Anterior cingulate cortex (tissue), 58 donors: ENCODE measurements at places on chromosomes 12 and 14.

DNA sequence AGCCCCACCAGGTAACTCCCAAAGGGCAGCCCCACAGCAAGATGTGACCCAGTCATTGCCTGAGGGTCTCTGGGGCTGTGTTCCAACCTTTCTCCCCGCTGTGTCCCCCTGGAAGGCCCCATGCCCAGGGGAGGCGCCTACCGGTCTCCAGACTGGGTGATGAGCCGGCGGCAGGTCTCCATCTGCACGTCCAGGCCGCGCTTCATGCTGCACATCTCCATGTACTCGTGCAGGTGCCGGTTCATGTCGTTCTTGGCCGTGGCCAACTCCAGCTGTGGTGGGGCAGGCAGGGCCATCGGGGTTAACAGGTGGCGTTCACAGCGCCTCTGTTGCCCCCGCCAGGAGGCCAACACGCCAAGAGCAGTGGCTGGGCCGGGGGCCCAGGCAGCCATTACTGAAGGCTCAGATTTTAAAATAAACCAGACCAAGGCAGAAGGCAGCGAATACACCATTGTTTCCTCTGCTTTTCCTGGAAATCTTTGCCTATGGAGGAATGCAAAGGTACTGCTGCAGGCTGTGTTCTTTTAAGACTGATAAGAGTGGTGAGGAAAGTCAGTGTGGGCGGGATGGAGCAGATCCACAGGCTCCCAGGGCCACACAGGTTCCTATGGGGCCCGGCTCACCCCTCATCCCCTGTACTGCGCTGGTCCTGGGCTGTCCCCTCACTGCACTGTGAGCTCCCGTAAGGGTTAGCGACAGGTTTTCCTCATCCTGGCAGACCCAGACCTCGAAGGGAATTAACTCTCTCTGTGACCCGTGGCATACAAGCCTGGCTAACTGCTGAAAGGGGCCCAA, 7.3 kb downstream of the GAPDH start:
- DNase-seq: no peak

DNA sequence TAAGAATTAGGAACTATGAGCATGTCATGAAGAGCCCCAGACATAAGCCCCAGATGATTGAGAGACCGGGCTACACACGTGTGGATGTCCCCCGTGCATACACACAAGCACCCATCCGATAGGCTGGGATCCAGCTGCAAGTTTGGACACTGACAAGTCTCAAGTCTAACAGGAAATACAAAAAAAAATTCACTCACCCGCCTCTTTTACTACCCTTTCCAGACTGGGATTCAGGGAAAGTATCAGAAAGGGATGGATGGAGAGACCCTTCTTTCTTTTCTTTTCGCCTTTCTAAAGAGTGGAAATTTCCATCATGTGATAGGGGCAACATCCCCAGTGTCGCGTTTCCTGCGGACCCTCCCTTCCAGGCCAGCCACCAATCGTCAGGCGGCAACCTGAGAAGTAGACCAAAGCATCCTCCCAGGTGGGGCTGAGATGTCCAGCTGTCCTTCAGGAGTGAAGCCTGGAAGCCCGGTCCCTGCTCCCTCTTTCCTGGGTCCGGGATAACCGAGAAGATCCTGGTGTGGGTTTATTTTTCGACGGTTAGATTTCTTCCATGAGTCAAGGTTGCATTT, 6.4 kb upstream of the SLC38A4 start:
- DNase-seq: no peak

GRCh38 chr12:12017135-12017581, 53.6 kb upstream of the BCL2L14 start:
- no peak for DNase-seq

- no peak for DNase-seq
These were observed 1.7 kb downstream of the ZNF410 start for GRCh38 chr14:73888460-73888725.

DNA sequence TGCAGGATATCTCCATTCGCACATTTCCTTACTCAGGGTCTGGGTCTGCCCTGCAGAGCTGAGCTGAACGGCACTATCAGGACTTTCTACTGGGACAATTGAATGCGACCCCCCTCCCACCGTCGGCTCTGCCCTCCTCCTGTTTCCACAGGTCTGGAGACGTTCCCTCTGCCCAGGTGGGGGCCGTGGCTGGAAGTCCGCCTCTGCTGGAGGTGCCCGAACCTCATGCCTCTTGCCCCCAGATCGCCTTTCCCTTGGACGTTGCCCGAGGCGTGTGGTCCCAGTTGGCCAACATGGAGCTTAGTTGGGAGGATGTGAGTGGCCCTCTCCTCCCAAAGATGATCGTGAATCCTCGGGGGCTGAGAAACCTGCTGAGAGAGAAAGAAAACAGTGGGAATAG, 21.2 kb upstream of the KLC1 start:
- no peak for DNase-seq

- no peak for DNase-seq
These were observed 12.7 kb downstream of the TMED8 start for GRCh38 chr14:77364146-77364545.

DNA sequence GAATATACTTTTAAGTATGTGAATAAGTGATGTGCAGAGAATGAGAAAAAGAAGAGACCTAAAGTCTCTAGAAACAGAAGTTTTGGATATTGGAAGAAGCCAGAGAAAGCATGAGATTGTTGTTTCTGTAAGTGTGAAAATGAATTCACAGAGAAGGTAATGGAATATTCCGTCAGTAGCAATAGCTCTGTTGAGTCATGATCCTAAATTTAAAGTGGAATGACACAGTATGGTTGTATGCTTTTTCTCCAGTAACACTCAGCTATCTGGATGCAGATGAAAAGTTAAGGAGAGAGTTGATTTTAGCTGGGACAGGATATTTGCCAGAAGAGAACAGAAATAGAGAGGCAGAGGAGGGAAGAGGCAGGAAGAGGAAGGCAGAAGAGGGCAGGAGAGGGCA, 1166.3 kb downstream of the GALC start:
- DNase-seq: no peak

DNA sequence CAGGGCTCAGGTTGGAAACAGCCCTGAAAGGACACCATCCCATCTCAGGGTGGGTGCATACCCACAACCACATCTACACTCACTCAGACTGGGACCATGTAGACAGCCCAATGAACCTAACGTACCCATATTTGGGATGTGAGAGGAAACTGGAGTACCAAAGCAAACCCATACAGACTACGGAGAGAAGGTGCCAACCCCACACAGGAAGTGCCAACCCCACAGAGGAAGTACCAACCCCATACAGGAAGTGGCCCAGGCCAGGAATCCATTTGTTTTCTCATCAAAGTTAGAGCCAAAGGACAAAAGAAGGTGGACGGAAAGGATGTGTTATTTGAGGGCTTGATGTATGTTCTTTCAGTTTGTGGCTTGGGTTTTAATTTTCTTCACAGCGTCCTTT, 19.5 kb upstream of the SPIC start:
- no peak for DNase-seq

- no peak for DNase-seq
These were observed 49.1 kb upstream of the RIMBP2 start for GRCh38 chr12:130765186-130765659.

DNA sequence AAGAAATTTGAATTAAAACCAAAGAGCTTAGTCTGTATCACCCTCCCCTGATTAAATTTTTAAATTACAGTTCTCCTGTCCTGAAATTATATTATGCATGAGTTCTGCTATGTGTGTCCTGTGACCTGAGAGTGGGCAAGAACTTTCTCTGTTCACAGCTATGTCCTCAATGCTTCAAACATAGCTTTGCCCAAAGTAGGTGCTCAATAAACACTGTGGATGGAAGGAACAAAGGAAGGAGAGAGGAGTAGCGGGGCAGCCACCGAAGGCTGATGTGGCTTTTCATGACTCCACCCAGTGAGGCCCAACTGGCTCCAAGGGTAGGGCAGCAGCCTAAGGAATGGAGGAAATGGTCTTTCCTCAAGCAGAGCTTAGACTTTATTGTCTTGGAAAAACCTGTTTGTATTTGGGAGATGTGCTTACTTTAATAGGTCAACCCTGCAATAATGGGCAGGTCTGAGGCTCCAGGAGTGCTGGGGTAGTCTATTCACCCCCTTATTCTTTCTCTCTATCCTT, 7.6 kb upstream of the MARK3 start:
- no peak for DNase-seq

DNA sequence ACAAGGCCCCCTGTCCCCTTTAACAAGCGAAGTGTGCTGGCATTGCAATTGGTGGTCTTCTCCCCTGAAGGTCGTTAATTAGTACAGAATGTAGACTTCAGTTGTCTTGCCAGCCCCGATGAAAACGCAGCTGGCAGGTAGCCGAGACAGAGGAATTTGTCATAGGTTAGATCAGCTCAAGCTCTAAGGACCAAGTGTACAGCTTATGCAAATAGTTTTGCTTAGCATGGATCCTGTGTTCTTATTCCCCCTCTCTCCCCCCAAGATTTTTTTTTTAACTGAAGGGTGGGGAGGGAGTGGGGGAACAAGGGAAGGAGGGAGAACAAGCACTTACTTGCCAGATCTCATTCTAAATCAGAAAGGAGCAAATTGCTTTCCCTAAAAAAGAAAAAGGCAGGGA, 58.6 kb upstream of the PARP11 start:
- no peak for DNase-seq

- DNase-seq: no peak
These were observed 20.5 kb downstream of the CKB start for GRCh38 chr14:103501921-103502669.

DNA sequence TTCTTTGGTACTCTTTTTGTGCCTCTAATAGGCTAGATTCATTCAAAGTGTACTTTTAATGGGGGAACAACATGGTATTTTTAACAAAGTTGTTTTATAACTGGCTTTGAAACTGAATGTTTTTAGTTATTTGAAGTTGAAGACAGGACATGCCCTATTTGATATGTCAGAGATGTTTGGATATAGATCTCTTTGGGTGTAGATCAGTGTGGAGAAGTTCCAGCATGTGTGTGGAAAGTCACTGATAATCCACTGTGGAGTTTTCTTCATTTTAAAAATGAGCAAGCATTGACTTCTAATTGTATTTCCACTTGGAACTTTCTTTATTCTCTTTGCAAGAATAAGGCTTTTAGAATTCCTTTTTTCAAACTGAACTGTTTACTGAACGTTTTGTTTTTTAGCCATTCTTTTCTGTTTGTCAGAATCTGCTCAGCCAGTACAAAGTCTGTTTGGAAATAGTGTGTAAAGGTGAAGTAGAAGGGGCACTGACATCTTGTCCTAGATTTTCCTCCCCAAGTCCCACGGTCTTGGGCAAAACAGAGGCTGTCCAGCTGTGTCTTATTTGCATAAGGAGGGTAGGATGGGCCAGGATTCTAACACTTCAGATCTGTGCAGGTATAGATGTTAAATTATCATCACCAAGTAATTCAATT, 35.0 kb downstream of the TDP1 start:
- DNase-seq: no peak

DNA sequence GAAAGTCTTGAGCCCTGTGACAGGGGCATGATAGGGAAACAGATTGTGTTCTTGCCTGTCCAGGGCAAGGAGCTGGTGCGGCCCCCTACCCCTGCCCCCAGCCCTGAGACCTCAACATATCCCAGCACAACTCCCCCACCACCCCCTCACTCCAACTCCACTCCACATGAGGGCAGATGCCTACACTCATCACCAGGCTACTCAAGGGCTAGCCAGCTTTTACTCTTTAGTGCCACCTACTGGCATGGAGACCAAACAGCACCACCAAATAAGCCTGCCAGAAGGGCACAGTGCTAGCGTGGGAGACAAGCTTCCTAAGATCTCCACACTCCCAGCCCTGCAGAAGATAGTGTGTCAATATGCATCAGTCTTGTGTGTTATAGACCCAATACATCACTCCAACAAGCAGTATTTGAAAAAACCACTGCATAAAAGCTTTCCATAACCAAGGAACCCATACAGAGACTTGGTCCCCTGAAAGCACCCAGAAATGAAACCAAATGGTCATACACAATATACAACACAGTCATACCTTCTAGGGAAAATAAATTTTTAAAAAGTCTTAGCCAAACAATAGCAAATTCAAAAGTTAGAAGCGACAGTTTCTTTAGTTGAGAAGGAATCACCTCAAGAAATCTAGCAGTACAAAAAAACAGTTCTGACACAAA, 154.4 kb downstream of the KCNK10 start:
- no peak for DNase-seq

- no peak for DNase-seq
These were observed 297.1 kb downstream of the KSR2 start for GRCh38 chr12:117671734-117672133.

DNA sequence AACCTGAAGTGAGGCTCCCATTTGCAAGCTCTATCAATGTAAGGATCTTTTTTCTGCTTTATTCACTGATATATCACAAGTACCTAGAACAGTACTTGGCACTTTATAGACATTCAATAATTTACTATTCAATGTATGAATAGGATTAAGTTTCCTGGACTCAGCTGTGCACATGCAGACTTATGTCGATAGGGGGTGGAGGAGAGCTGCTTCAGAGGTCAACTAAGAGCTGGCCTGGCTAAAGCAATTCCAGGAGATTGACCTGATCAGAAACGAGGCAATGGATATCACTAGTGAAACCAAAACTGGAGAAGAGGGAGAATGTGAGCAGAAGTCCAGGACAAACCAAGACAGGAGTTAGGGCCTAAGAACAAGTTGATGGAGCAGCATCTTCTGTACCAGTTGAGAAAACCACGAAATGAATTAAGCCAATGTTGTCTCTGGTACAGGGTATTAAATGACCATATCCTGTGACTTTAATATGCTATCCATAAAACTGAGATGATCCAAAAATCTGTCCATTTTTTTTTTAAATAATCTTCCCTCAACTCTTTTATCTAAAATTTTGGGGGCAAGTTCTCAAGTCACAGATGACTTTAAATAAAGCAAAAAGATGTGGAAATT, 169.2 kb downstream of the PIK3C2G start:
- no peak for DNase-seq

- DNase-seq: no peak
These were observed 48.3 kb downstream of the TRAF3 start for GRCh38 chr14:102825307-102826095.

DNA sequence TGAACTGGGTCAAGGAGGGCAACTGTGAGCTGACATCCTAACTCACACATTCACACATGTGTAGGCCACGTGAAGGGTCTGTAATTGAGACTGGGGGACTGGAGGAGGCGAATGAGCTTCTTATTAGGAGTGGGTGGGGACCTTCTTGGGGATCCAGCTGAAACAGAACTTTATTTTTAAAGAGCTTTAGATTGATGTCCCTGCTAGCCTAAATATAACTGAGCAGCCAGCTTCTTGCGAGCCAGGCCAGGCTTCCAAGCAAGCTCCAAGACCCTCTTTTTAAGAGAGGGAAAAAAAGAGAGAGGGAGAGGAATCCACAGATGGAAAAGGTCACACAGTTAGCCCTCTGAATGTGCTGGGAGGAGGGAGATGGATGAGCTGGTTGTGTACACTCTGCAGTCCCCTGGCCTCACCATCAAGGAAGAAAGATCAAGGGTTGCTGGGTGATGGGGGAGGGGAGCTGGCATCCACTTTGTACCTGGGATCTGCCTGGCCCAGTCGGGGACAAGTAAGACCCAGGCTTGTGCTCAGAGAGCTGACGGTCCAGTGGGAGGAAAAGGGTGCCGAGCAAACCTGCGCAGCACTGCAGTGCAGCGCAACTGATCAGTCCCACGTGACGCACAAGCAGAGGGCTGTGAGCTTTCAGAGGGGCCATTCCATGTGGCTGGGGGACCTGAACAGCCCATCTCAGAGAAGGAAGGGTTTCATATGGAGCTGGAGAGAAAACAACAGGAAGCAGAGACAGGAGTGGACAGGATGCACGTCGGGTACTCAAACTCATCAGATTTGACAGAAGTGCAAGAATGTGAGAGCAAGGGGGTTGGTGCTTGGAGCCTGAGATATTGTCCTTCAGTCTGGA, 154.5 kb downstream of the ZFP36L1 start:
- no peak for DNase-seq

GRCh38 chr12:6273541-6274230, 36.8 kb upstream of the PLEKHG6 start:
- DNase-seq: no peak
